Inflammatory macrophage treated with lipopolysaccharide for 1 hour (primary cell): ENCODE measurements at places on chromosomes 1 and 21.

DNA sequence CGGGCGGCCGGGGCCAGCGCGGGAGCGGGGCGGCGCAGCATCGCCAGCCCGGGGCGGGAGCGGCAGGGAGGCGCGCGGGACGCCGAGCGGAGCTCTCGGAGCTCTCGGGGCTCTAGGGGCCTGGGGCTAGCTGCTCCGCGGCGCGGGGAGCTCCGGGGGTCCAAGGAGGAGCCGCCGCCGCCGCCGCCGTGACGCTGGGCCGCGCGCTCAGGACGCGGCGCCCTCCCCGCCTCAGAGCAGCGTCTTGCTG lies 147 bp downstream of the CLSTN1 start:
- DNase-seq = no peak

GRCh38 chr21:14285147-14285761 lies 69.3 kb downstream of the RBM11 start:
- DNase-seq = no peak

- no peak for DNase-seq
Measured at GRCh38 chr1:77984629-77985028, 5.8 kb upstream of the FUBP1 start.

DNA sequence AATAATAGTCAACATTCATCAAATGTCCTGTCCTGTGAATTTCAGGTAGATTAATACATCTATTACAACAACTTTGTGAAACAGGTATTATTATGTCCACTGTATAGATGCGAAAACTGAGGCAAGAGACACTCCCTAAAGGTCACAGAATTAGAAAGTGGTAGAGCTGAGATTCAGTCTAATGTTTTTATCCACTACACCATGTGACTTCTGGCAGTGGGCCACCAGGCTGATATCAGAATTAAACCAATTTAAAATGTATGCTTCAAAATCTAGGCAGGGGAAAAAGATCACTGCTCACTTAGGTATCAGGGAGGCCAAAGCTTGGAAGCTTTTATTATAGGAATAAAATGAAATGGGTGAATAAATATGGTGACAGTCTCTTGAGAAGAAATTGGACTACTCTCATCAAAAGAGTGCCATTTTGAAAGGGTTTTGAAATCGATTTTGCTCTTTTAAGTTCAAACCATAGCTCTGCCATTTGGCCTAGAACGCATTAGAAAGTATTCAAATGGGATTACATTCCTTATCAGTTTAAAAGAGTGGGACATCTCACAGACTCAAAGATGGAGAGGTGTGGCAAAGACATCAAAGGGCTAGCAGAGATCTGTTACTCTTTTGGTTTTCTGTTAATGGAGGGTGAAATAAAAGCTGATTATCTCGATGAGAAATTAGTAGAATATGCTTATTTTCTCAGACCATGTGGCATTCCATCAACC lies 1.9 kb downstream of the DDAH1 start:
- no peak for DNase-seq

- no peak for DNase-seq
Measured at GRCh38 chr1:197141575-197141974, 4.9 kb downstream of the ASPM start.

DNA sequence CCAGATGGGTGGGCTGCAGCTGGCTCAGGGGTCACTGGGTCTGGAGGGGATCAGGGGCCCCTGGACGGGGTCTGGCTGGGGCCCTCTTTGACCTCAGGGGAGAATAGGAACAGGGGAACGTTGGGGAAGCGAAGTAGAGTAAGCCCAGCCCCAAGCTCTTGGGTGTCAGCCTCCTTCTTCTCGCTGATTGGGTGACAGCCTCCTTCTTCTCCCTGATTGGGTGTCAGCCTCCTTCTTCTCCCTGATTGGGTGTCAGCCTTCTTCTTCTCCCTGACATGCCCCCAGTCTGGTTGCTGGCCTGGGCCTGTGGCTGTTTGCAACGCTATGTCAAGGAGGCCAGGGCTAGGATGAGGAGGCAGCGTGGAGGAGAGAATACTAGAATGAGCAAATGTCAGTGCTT lies 76.7 kb upstream of the CASZ1 start:
- DNase-seq = no peak

DNA sequence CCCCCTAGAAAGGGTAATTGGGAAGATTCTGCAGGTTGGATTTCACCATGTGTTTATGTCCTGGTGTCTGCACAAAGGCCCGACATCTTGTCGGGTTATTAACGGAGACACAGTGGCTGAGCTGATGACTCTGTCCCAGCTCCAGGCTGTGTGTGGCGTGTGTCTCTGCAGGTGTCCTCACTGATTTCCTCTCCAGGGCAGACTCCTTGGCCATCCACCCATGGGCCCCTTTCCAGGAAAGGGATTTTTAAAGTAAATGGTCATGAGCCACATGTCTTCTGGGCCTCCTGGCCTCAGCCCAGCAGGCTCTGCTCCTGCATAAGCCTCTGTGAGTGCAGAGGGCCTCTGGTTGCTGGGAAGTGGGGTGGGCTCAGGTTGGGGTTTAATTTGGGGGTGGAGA lies 418.7 kb upstream of the VAMP3 start:
- no peak for DNase-seq

GRCh38 chr1:208541225-208541855 lies 297.2 kb upstream of the PLXNA2 start:
- DNase-seq = no peak

GRCh38 chr1:8450312-8450711 lies 132.4 kb downstream of the SLC45A1 start:
- DNase-seq = no peak

- no peak for DNase-seq
Measured at GRCh38 chr21:33750017-33750416, 107.7 kb downstream of the ITSN1 start.

- DNase-seq = no peak
Measured at GRCh38 chr1:72009173-72010093, 272.9 kb downstream of the NEGR1 start.

GRCh38 chr1:60923389-60924087 lies 158.8 kb upstream of the NFIA start:
- no peak for DNase-seq

- DNase-seq = no peak
Measured at GRCh38 chr1:184804220-184804619, 49.6 kb upstream of the EDEM3 start.

DNA sequence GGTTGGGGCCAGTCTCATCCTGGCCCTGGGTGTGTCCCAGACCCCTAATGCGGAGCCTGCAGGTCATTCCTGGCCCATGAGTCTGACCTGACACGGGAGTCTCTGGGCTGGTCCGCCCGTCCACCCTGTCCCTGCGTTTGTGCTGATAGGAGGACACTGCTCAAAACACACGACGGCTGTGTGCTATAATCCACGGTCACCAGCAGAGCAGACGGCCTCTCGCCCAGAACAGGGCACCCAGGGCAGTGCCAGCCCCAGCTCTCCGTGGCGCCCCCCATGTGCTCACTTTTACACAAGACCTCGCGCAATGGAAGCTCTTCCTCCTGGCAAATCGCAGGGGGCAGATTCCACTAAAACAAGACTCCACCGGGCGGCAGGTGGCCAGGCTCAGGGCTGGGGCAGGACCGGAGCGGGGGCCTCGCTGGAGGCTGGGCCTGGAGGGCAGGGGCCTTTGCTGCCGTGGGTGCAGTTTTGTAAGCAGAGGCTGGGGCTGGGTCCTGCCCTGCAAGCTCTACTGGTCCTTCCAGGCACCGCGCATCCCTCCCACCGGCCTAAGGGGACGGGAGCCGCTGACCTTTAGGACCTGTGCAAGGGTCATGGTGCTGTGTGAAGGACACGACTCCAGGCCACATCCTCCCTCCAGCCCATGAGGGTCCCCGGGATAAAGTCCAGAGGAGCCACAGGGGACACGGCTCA lies 10.6 kb upstream of the SLC19A1 start:
- no peak for DNase-seq

GRCh38 chr1:202104073-202104472 lies 18.6 kb upstream of the GPR37L1 start:
- DNase-seq = no peak

GRCh38 chr1:24704411-24705259 lies 40.6 kb upstream of the CLIC4 start:
- DNase-seq = peak; percentile 66

- no peak for DNase-seq
Measured at GRCh38 chr1:197922070-197922390, 4.9 kb downstream of the LHX9 start.

DNA sequence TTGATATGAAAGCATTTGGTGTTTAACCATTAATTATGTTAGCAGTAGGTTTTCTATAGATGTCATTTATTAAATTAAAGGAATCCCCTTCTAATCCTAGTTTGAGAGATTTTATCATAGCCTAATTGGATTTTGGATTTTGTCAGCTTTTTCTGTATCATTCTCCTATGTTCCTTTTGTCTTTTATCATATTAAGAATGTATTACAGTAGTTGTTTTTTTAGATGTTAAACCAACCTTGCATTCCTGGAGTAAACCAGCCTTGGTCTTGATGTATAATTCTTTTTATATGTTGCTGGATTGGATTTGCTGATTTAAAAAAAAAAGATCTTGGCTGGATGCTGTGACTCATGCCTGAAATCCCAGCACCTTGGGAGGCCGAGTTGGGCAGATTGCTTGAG lies 5.6 kb downstream of the SETDB1 start:
- DNase-seq = no peak

GRCh38 chr1:109391626-109392025 lies 6.1 kb downstream of the SORT1 start:
- peak; percentile 68 for DNase-seq

GRCh38 chr1:243345205-243345604 lies 89.4 kb downstream of the SDCCAG8 start:
- DNase-seq = no peak

DNA sequence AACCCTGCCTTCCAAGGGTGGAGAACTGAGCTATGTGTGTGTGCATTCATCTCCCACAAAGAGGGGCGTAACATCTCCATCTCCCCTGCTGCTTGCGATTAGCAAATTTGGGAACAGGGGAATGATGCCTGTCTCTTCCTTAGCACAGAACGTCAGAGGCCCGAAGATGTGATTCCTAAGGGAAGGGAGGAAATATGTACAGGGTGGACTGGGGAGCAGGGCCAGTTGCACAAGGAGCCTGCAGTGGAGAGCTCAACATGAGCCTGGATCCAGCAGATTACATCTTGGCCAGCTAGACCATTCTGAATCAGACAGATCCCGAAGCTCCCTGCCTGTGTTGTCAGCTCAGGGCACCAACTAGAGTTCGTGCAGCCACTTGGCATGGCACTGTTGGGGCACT lies 118.1 kb downstream of the NGF start:
- no peak for DNase-seq

GRCh38 chr1:181479137-181479745 lies 4.1 kb upstream of the CACNA1E start:
- peak; percentile 41 for DNase-seq

DNA sequence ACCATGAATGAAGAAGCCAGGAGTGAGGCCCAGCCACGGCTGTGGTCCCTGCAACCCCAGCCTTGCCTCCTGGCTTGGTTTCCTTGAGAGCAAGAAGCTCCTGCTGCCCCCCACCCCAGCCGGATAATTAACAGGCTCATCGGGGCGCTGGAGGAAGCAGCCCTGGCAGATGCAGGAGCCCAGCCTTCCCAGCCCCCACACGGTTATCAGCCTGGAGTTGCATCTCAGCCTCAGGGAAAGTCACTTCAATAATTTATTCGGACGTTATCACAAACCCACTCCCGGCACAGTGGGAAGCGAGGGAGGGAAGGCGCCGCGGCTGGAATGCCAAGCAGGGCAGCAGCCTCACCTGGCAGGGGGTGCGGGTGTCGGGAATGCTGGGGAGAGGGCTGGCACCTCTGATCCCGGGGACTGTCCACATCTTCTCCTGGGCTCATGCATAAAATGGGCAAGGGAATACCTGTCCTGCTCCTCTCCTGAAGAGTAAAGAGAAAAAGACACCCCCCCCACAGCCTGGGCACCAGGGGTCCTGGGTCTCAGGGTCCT lies 43.3 kb upstream of the LRP8 start:
- no peak for DNase-seq

DNA sequence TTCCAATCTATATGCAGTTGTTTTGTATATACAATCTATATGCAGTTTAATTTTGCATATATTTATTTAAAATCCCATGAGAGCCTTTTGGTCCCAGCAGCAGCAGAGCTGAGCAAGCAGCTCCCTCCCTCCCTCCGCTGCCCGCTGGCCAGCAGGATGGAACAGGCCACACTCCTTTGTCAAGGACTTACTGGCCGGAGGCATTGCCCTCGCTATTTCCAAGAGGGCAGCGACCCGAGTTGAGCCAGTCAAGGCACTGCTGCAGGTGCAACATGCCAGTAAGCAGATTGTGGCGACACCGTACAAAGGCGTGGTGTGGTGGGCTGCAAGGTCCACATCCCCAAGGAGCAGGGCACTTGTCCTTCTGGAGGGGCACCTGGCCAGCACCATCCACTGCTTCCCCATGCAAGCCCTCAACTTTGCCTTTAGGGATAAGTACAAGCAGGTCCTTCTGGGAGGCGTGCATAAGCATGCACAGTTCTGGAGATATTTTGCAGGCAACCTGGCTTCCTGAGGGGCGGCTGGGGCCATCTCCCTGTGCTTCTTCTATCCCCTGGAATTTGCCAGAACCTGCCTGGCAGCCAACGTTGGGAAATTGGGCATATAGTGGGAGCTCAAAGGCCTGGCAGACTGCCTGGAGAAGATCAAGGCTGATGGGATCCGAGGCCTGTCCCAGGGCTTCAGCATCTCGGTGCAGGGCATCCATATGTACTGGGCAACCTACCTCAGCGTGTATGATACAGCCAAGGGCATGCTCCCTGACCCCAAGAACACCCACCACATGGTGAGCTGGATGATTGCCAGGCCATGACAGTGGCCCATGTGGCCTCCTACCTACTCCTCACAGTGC lies 92.2 kb downstream of the OSBPL9 start:
- no peak for DNase-seq

GRCh38 chr1:117818456-117818855 lies 111.0 kb downstream of the GDAP2 start:
- DNase-seq = no peak

- DNase-seq = no peak
Measured at GRCh38 chr1:235947989-235948388, 81.3 kb upstream of the LYST start.

- no peak for DNase-seq
Measured at GRCh38 chr1:107183011-107183410, 42.2 kb downstream of the NTNG1 start.

GRCh38 chr1:56658254-56658653 lies 13.1 kb downstream of the PRKAA2 start:
- no peak for DNase-seq

DNA sequence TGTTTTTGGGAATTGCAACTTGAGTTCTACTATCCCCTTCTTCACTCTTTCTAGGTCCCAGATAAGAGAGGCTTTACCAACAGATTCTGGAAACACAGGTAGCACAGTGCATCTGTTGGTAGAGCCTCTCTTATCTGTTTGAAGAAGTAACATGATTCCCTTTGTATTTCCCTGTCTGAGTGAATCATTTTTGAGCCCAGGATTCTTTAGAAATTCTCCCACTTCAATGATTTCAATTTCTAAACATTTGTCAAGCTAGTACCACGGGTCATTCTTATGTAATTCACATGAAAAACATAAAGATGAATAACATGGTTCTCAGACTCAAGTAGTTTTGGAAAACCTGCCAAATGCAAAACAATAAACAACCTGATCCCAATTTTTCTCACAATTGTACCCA lies 72.0 kb upstream of the DUSP10 start:
- DNase-seq = no peak

DNA sequence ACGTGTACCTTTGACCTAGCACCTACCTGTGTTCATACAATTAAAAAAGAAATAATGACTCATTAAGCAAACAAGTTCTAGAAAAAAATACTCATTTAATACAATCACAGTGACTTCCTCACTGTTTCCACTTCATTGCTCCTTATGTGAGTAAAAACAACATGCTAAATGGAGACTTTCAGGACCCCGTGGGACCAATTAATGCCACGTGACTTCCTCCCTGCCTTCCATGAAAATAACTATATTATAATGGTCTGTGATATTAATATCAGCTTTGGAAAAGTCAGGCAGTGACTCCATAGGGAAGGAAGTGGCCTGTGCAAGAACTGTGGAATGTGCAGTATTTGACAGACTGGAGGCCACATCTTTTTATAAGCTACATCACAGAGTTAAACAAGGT lies 337.8 kb downstream of the HLX start:
- no peak for DNase-seq
